ENCODE measurements at places on chromosomes 12 and 14. TPM values are rescaled to one million over a fixed set of nuclear protein-coding genes. Genes with fewer than 3 reads are reported as not detected.

- no peaks in the 10 kb centered on the region for H3K27me3 ChIP-seq
- DNase-seq, result no peak
- no peak overlapping the region for H3K27ac ChIP-seq
- H3K4me1 ChIP-seq, result no peaks in the 10 kb centered on the region
- H3K36me3 ChIP-seq, result no peaks in the 10 kb centered on the region
These were observed 20.8 kb upstream of the NXPH4 start for GRCh38 chr12:57195611-57196371.

The EAPP gene
- 43.2 TPM for total RNA-seq

GRCh38 chr12:98990648-98991047 is 345.6 kb downstream of the APAF1 start:
- H3K27ac ChIP-seq, result no peak overlapping the region
- H3K36me3 ChIP-seq, result no peaks in the 10 kb centered on the region
- no peaks in the 10 kb centered on the region for H3K4me1 ChIP-seq
- no peak overlapping the region for H3K4me3 ChIP-seq

DNA sequence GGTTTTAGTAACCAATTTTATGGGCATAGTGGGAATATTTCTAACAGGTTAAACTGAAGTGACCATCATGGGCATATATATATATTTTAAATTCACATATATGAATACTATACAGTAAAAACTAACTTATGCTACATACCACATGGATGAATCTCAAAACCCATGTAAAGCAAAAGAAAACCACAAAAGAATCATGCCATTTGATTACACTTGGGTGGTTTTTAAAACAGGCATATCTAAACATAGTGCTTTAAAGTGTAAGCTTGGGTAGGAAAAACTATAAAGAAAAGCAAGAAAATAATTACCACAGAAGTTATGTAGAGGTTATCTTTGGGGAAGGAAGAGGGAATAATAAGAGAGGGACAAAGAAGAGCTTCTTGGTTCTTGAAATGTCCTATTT is 326.1 kb downstream of the NAV3 start:
- peaks cover 3% of the 10 kb centered on the region for H3K27me3 ChIP-seq
- no peak overlapping the region for H3K4me3 ChIP-seq
- no peaks in the 10 kb centered on the region for H3K36me3 ChIP-seq
- DNase-seq, result no peak

The KRT82 gene
- total RNA-seq, result not detected

GRCh38 chr14:68876976-68877375 is 84.1 kb upstream of the ZFP36L1 start:
- H3K27me3 ChIP-seq, result no peaks in the 10 kb centered on the region
- H3K4me1 ChIP-seq, result no peaks in the 10 kb centered on the region
- H3K27ac ChIP-seq, result no peak overlapping the region

DNA sequence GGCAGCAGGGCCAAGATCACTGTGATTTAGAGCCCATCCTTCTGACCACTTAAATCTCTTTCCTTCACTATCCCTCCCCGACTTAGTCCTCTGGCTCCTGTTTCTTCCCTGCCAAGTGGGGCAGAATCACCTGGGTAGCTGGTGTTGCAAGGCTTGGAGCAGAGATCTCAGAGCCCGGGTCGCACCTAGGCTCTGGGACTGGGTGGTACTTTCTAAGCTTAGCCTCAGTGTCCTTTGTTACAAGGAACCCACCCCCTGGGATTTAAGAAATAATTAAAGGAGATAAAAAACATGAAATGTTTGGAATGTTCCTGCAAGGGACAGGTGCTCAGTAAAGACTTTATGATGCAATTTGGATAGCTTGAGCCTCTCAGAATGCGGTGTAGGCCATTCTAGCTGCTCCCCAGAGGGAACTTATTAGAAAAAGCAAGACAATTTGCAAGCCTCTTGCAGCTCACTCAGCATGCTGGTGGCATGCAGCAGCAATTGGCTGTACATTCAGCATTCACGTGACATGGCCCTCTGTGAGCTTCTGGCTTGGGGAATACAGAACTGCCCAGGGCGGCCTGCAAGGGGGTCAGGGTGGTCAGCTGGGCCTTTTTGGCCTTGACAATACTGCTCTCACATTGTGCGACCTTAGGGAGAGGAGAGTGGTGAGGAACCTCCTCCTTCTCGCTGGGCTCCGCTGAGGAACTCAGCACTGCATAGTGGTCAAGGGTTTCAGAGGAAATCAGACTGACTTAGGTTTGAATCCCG is 16.8 kb downstream of the C14orf132 start:
- no peaks in the 10 kb centered on the region for H3K4me1 ChIP-seq
- no peak for DNase-seq
- H3K27ac ChIP-seq, result no peak overlapping the region
- H3K4me3 ChIP-seq, result no peak overlapping the region
- peaks cover 46% of the 10 kb centered on the region for H3K27me3 ChIP-seq

GRCh38 chr12:130873106-130873795 is 1.4 kb downstream of the RAN start:
- no peaks in the 10 kb centered on the region for H3K27me3 ChIP-seq
- H3K4me1 ChIP-seq, result peaks cover 52% of the 10 kb centered on the region
- DNase-seq, result no peak
- peaks cover 52% of the 10 kb centered on the region for H3K36me3 ChIP-seq
- H3K27ac ChIP-seq, result peak overlapping the region; percentile 93

The KERA gene
- total RNA-seq, result not detected

- no peaks in the 10 kb centered on the region for H3K27me3 ChIP-seq
- H3K4me1 ChIP-seq, result no peaks in the 10 kb centered on the region
- H3K27ac ChIP-seq, result no peak overlapping the region
- H3K4me3 ChIP-seq, result no peak overlapping the region
- DNase-seq, result no peak
These were observed 90.1 kb downstream of the STXBP6 start for GRCh38 chr14:24959791-24960331.

DNA sequence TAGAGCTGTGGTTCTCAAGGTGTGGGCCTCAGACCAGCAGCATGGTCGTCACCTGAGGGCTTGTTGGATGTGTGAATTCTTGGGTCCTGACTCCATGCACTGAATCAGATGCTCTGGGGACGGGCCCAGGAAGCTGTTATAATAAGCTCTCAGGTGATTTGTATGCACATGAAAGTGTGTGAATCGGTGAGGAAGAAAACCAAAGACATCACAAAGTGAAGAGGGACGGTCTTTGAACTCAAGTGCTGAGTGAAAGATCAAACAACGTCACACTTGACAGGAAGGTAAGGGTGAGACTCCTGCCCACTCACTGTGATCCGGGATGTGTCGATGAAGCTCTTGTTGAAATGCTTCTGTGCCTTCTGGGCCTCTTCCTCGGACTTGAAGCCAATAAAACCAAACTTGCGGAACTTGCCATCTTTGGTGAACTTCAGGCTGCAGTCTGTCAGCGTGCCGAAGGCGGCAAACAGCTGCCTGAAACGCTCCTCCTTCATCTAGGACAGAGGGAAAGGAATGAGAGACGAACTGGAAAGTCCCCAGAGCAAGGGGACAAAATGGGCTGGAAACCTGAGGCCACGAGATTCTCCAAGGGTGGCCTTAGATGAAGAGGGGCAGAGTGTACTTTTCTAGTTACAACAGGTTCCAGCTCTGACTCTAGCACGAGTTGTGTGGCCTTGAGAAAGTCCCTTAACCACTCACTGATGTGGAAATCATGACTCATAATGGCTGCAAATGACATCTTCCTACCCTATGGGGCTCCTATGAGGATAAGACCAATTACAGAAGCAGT is 4.0 kb downstream of the RBM19 start:
- peaks cover 74% of the 10 kb centered on the region for H3K36me3 ChIP-seq
- DNase-seq, result no peak
- no peaks in the 10 kb centered on the region for H3K27me3 ChIP-seq

DNA sequence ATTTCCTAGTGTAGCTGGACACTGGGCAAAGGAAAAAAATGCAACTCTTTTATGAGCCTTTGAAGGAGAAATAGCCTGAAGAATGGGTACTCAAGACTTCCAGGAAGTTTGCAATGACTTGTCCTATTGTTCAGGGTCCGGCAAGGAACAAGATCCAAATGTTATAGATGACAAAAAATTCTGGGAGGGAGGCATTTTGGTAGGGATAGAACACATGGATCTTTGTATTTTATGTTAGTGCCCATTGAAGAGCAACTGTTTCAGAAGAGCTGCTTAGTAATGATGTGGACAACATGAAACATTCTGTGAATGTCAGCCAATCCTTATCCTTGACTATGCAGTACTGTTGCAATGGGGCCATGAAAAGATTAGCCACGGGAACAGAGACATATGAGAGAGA is 138.0 kb downstream of the MGAT4C start:
- no peak overlapping the region for H3K4me3 ChIP-seq
- no peaks in the 10 kb centered on the region for H3K27me3 ChIP-seq
- no peaks in the 10 kb centered on the region for H3K36me3 ChIP-seq

GRCh38 chr14:52124791-52125684 is 56.2 kb upstream of the NID2 start:
- no peak for DNase-seq
- H3K27me3 ChIP-seq, result peaks cover 5% of the 10 kb centered on the region
- peaks cover 11% of the 10 kb centered on the region for H3K4me1 ChIP-seq
- H3K36me3 ChIP-seq, result no peaks in the 10 kb centered on the region
- no peak overlapping the region for H3K4me3 ChIP-seq

DNA sequence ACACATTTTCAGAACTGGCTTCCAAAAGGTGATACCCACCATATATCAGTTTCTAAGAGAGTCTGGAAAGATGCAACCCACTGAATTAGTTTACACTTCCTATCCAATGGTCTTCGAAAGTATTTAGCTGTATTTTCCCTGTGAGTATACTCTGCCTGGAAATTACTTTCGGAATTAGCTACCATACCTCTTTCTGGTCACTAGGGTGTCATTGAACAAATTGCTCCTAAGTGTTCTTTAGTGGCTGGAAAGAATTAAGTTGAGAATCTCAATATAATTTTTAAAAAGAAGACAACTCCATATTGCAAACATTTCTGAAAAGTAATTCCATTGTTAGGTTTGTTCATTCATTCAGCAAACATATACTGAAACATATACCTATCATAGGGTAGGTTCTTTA is 283.1 kb upstream of the SSTR1 start:
- no peaks in the 10 kb centered on the region for H3K4me1 ChIP-seq
- no peak for DNase-seq
- H3K36me3 ChIP-seq, result no peaks in the 10 kb centered on the region
- H3K27ac ChIP-seq, result no peak overlapping the region
- no peaks in the 10 kb centered on the region for H3K27me3 ChIP-seq

The NPFF gene
- not detected for total RNA-seq

- no peaks in the 10 kb centered on the region for H3K36me3 ChIP-seq
- H3K27ac ChIP-seq, result no peak overlapping the region
- peaks cover 9% of the 10 kb centered on the region for H3K27me3 ChIP-seq
- no peaks in the 10 kb centered on the region for H3K4me1 ChIP-seq
- no peak for DNase-seq
- no peak overlapping the region for H3K4me3 ChIP-seq
These were observed 21.2 kb upstream of the HSPB8 start for GRCh38 chr12:119157528-119157927.

The SYT10 gene
- not detected for total RNA-seq

The TBK1 gene
- 32.6 TPM for total RNA-seq

The INSM2 gene
- total RNA-seq, result not detected

Measured in activated B cell treated with CpG ODN at 0.5 μM for 24 hours (primary cell).